NCI-H774 (cell line): ENCODE measurements at places on chromosomes 4 and X.

DNA sequence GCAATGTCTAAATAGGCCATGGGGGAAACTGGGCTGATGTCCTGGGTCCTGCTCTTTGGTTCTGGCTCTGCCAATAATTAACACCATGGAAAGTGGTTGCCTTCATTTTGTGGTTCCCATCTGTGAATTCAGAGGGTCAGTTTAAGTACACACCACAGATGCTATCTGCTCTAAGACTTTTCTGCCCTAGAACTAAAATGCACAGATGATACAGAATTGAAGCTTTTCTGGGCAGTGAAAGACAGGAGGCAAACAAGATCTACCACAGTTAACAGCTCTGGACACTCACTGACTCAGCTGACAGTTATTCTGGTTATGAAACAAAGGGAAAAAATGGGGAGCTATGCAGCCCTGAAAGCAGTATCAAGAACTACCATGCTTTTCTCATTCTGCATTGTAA is 37.3 kb downstream of the APBB2 start:
- no peak for DNase-seq

GRCh38 chr4:111945014-111945413 is 200.2 kb upstream of the FAM241A start:
- no peak for DNase-seq

GRCh38 chr4:38283724-38284123 is 323.5 kb downstream of the PTTG2 start:
- no peak for DNase-seq

DNA sequence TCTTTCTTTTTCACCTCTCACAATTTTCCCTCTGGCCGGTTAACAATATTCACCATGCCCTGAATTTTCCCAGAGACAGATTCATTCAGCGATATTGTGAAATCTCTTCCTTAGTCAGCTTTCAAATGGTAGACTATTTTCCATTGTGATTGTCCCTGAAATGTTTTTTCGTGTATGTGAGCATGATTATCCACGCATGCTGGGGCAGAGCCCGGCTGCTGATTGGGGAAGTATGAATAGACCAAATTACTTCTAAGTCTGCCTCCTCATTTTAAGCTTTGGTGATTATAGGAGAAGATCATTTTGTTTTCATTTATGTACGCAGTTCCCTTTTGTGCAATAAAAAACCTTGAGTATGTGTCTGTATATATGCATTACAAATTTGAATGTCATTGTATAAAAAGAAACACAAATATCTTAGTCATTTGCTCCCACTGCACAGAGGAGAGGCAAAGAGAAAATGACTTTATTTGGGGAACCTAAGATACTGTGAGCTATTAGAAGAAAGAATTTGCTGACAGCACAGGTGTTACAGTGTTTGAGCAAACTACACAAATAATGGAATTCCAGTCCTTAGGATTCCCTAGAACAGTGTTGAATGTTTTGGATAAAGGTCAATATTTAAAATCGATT is 11.3 kb downstream of the DTHD1 start:
- DNase-seq: no peak
